ENCODE measurements at places on chromosomes 7 and 10.

DNA sequence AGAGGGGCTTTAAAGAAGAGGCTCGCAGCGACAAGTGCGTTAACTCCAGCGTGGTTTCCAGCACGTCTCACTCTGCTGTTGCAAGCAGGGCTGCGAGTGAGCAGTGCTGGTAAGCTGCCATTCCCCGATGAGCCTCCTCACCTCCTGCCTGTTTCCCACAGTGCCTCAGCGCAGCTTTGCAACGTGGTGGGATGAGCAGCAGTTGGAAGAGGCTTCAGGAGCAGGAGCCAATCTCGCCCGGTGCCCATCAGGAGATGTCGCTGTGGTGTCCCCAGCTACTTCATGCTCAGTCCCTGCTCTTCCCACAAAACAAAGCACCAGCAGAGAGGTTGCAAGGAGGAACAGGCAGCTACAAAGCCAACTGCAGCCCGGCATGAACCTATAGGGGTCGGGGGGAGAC is 2.4 kb upstream of the ADARB2 start:
- DNase-seq = no peak

- no peak for DNase-seq
Measured at GRCh38 chr7:55173671-55174070, 154.9 kb downstream of the EGFR start.

DNA sequence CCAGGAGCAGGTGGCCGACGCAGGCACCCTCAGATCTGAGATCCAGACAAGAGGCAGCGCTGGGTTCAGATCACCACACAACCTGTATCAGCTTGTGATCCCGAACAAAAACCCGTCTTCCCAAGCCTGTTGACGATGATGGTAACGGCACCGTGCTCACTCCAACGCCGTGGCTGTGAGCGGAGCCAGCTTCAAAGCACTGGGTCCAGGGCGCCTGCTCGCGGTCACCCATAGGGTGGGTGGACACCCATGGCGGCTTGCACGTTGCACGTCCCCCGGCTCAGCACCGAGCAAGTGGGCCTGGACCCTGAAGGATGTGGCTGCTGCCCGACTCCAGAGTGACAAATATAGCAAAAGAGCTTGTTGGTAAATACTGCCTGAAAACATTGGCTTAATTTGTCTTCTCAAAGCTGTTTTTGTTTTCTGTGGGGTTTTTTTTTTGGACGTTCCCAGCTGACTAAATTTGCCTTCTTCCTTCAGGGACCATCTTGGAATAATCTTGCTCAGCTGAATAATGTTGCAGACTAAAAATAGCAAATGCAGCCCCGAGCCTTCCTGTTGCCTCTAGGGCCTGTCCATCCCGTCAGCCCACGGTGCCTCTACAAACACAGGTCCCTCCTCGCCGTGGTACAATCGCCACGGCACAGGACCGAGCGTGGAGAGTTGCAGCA is 41.0 kb downstream of the FOXK1 start:
- no peak for DNase-seq

GRCh38 chr10:47121336-47121735 is 178.7 kb upstream of the GDF10 start:
- no peak for DNase-seq

DNA sequence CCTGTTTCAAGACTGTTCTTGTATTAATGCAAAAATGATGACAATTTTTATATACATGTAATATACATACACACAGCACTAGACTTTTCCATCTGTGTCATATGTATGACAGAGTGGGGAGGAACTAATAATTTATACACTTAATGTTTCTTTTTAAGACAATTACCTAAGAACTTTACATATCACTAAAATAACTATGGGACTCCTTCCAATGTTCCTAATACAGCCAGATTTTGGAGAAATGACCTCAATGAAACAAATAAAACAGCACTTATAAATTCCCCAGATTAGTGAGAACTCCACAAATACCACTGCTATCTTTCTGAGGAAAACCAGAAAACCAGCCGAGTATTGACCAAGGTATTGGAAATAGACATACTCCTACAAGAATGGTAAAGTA is 199.4 kb downstream of the ELMO1 start:
- DNase-seq = no peak

DNA sequence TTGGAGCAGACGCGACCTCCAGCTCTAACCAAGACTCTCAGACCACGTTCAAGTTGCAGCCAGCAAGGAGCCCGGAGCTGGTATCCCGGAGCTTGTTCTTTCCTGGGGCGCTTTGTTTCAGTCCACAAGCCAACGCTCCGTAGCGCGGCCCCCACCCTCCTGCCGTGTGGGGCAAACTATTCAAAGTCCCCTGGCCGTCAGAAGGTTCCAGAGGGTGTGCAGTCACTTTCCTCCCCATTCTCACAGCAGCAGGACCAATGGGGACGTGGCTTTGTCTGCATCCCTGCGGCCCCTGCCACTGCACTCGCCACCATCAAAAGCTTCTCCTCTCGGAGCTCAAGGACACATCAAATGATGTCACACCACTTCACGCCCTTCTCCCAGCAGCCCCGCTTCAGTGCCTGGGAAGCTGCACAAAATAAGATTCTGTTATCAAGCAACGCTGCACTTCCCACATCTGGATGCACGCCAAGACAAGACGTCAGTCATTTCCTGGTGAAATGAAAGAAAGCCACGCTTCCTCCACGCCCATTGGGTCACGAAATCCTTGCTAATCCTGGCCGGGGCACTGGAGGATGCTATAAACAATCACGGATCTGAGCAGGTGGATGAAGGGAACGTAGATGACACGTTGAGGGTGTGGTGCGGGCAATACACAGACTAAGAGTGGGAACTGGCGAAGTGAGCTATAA is 348.2 kb downstream of the PTPRN2 start:
- DNase-seq = no peak
